ENCODE measurements at places on chromosomes 4 and X. TPM values are rescaled to one million over a fixed set of nuclear protein-coding genes. Genes with fewer than 3 reads are reported as not detected.

The H2BW2 gene
- total RNA-seq: not detected

DNA sequence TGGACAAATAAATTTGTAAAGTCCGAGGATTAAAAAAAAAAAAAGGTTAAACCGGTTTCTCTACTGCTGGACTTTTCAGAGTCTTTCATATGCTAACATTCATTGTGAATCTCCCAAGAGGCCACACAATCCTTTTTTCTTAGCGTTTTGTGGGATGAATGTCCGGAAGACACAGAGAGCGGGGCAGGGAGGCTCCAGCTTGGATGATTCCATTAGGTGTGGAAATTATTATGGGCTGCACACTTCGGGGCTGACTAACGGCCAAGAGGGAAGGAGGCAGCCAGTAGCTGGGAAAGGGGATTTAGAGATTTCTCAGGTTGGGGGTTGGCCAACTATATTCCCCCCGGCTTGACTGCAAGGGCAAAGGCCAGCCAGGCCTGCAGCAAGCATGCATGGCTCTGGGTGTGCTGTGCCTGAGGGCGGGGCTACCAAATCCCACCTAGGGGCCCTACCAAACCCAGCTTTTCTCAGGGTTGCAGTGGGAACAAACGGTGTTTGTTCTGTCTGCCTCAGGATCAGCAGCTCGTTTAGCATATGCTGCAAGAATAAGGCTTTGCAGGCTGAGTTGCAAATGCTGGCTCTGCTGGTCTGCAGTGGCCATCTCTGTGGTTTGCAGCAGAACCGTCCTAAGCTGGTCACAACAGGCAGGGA lies 28.6 kb downstream of the NYX start:
- DNase-seq: no peak
- no peaks in the 10 kb centered on the region for H3K27me3 ChIP-seq
- H3K4me3 ChIP-seq: no peak overlapping the region
- no peaks in the 10 kb centered on the region for H3K36me3 ChIP-seq

- no peaks in the 10 kb centered on the region for H3K27me3 ChIP-seq
- H3K4me3 ChIP-seq: no peak overlapping the region
- H3K4me1 ChIP-seq: no peaks in the 10 kb centered on the region
- no peaks in the 10 kb centered on the region for H3K36me3 ChIP-seq
- no peak for DNase-seq
Measured at GRCh38 chr4:90833706-90834105, 706.5 kb downstream of the CCSER1 start.

DNA sequence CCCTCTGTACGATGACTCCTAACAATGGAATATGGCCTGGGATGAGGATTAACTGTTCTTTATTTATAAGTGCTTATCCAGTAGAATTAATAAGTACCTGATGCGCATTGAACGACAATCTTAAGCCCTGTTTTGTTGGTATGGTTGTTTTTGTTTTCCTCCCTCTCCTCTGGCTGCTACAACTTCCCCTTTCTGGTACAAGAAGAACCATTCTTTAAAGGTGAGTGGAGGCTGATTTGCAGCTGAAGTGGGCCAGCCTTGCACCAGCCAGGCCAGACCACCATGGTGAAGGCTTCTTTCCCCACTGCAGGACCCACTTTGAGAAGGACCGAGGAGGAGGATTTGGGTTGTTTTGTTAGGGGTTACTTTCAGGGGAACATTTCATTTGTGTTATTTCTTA lies 113.3 kb downstream of the PARM1 start:
- no peak overlapping the region for H3K4me3 ChIP-seq
- no peak for DNase-seq
